SJCRH30 (cell line): ENCODE measurements at places on chromosomes 4 and X. TPM values are rescaled to one million over a fixed set of nuclear protein-coding genes. Genes with fewer than 3 reads are reported as not detected.

The PAGE4 gene
- not detected in 2 replicates for total RNA-seq

DNA sequence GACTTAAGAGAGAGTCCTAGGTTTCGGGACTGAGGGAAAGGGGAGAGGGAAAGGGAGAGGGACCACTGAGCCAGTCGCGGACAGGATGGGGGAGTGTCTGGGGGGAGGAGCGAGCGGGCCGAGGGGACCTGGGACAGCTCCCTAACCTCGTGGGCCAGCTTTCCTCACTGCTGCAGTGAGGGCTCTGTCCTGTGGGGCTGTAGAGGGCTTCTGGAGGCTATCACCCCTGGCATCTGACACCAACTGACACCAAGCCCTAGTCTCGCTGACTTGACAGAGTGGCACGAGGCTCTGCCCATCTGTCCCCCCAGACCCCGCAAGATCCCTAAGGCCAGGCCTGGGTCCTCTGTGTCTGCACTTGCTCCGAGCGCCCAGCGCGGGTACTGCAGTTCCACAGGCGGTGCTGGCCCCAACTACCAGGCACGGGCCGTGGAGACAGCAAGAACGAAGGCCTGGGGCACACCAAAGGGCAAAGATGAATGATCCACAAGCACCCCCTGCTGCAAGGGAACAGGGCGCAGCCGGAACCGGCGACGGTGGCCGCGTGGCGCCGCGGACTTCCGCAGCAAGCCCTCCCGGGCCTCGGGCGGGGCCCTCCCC is 465 bp downstream of the HAUS7 start:
- H3K4me1 ChIP-seq = no peaks in the 10 kb centered on the region
- no peaks in the 10 kb centered on the region for H3K27me3 ChIP-seq
- H3K4me3 ChIP-seq = peak overlapping the region; percentile 93
- no peaks in the 10 kb centered on the region for H3K36me3 ChIP-seq
- peak; percentile 50 for DNase-seq
- peak overlapping the region; percentile 66 for H3K27ac ChIP-seq

GRCh38 chrX:74178536-74178935 is 125.4 kb upstream of the ZCCHC13 start:
- H3K27ac ChIP-seq = no peak overlapping the region
- no peak for DNase-seq
- H3K36me3 ChIP-seq = no peaks in the 10 kb centered on the region
- H3K27me3 ChIP-seq = no peaks in the 10 kb centered on the region
- H3K4me3 ChIP-seq = no peak overlapping the region
- H3K4me1 ChIP-seq = no peaks in the 10 kb centered on the region

- no peaks in the 10 kb centered on the region for H3K36me3 ChIP-seq
- H3K4me1 ChIP-seq = no peaks in the 10 kb centered on the region; the same call in 1 of the 2 replicates
- H3K4me3 ChIP-seq = no peak overlapping the region
- no peak for DNase-seq
Measured at GRCh38 chr4:77454858-77455257, 150.8 kb upstream of the CXCL13 start.

The DKK2 gene
- total RNA-seq = 0.18 and 0.55 TPM in 2 replicates

The RTL3 gene
- 0.05 TPM in 1 of 2 replicates, not detected in the other for total RNA-seq

The SLITRK2 gene
- total RNA-seq = not detected in 2 replicates

GRCh38 chrX:45198706-45199105 is 2.0 kb downstream of the DIPK2B start:
- H3K36me3 ChIP-seq = no peaks in the 10 kb centered on the region
- no peak for DNase-seq
- H3K4me1 ChIP-seq = no peaks in the 10 kb centered on the region
- no peak overlapping the region for H3K4me3 ChIP-seq
- no peaks in the 10 kb centered on the region for H3K27me3 ChIP-seq
- H3K27ac ChIP-seq = no peak overlapping the region

- no peak for DNase-seq
- H3K4me1 ChIP-seq = no peaks in the 10 kb centered on the region
- H3K27me3 ChIP-seq = no peaks in the 10 kb centered on the region
- no peak within 1 kb of the TSS for H3K27ac ChIP-seq
- H3K4me3 ChIP-seq = no peak within 1 kb of the TSS
Measured at GRCh38 chr4:155866177-155866576, at the start of gene ASIC5. Gene ASIC5, minus strand, starts transcription at chr4:155866277. Its CDS starts 51 bp downstream, at chr4:155866226.

DNA sequence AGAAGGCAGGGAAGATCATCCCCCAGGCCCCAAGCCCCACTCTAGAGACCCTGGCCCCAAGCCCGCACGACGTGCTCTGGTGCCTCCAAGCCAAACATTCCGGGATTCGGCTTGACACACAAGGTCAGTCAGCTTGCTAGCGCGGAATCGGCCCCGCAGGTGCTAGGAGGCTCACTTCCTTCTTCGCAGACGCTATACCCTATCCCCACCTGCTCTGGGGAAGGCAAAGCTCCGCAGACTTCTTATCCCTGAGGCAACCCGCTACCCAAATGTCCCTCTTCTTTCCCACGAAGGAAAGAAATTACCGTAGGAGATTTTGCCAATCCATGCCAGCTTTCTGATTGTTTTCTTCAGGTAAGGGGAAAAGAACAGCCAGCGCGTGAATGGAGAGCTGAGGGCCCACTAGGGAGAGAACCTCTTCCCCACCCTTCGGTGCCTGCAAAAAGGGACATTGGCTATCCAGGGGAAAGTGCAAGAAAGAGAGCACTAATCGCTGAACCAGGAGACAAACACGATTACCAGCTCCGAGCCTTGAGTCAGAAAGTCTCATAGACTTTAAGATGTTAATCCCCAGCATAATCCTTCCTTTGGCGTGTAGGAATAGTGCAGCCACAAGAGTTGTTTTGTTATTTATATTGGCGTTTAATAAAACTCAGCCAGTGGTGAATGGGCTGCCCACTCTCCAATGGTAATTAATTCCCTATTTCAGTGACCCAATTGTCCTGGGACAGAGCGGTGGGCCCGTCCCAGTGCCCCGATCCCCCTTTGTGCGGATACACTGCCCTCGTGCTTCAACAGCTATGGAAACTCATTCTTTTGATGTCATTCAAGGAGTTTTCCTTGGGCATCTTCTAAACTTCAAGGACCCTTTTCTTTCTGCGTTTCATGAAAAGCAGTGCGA is 5.4 kb upstream of the NEUROG2 start:
- H3K27me3 ChIP-seq = no peaks in the 10 kb centered on the region
- H3K27ac ChIP-seq = no peak overlapping the region
- DNase-seq = no peak
- H3K36me3 ChIP-seq = no peaks in the 10 kb centered on the region
- H3K4me3 ChIP-seq = no peak overlapping the region

The SMR3B gene
- total RNA-seq = not detected in 2 replicates

- H3K4me3 ChIP-seq = no peak overlapping the region
- peaks cover 22% of the 10 kb centered on the region for H3K36me3 ChIP-seq
- no peaks in the 10 kb centered on the region for H3K27me3 ChIP-seq
- no peak for DNase-seq
- H3K27ac ChIP-seq = no peak overlapping the region
- H3K4me1 ChIP-seq = no peaks in the 10 kb centered on the region
Measured at GRCh38 chr4:88268913-88269312, 15.4 kb downstream of the PPM1K start.

The SEL1L3 gene
- 37.6 and 52.3 TPM in 2 replicates for total RNA-seq

The SH3RF1 gene
- total RNA-seq = 4.6 and 5.8 TPM in 2 replicates

GRCh38 chr4:40292313-40292759 is 42.8 kb upstream of the CHRNA9 start:
- H3K27ac ChIP-seq = no peak overlapping the region
- H3K4me1 ChIP-seq = no peaks in the 10 kb centered on the region
- no peak overlapping the region for H3K4me3 ChIP-seq
- H3K36me3 ChIP-seq = no peaks in the 10 kb centered on the region

GRCh38 chr4:5956285-5957021 is 61.8 kb downstream of the C4orf50 start:
- peaks cover 5% of the 10 kb centered on the region; the same call in 1 of the 2 replicates for H3K4me1 ChIP-seq
- no peak overlapping the region for H3K27ac ChIP-seq
- DNase-seq = peak; percentile 40
- H3K36me3 ChIP-seq = no peaks in the 10 kb centered on the region

DNA sequence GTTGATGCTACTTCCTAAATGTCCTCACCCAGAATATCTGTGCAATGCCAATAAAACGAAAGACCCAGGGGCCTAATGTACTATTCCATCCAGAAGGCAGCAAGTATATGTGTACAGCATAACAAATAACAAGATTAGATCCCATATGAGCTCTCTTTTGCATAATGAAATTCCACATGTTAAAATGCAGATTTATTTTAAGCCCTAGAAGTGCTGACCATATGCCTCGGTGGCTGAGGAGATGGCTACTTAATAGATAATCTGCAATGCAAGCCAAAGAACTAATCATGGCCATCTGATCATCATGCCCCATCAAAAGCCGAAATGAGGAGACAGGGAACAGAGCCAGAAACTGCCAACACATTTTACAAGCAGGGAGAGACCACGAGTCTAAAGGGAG is 293.5 kb downstream of the KCNIP4 start:
- H3K27ac ChIP-seq = no peak overlapping the region
- DNase-seq = no peak
- H3K27me3 ChIP-seq = no peaks in the 10 kb centered on the region
- no peaks in the 10 kb centered on the region for H3K36me3 ChIP-seq
- H3K4me3 ChIP-seq = no peak overlapping the region
- peaks cover 10% of the 10 kb centered on the region for H3K4me1 ChIP-seq

The TGIF2LX gene
- not detected in 2 replicates for total RNA-seq

GRCh38 chrX:150676221-150676620 is 17.0 kb upstream of the MTMR1 start:
- no peak for DNase-seq
- H3K27me3 ChIP-seq = no peaks in the 10 kb centered on the region
- H3K36me3 ChIP-seq = no peaks in the 10 kb centered on the region
- H3K4me1 ChIP-seq = no peaks in the 10 kb centered on the region

- H3K4me1 ChIP-seq = no peaks in the 10 kb centered on the region
- H3K36me3 ChIP-seq = no peaks in the 10 kb centered on the region
- H3K27me3 ChIP-seq = no peaks in the 10 kb centered on the region
- DNase-seq = no peak
- no peak overlapping the region for H3K27ac ChIP-seq
- H3K4me3 ChIP-seq = no peak overlapping the region
Measured at GRCh38 chrX:114841051-114841450, 176.4 kb downstream of the IL13RA2 start.

- peak; percentile 63 for DNase-seq
- H3K27me3 ChIP-seq = no peaks in the 10 kb centered on the region
- peak overlapping the region; percentile 80 for H3K27ac ChIP-seq
Measured at GRCh38 chr4:139556724-139557555, 921 bp upstream of the SETD7 start.

DNA sequence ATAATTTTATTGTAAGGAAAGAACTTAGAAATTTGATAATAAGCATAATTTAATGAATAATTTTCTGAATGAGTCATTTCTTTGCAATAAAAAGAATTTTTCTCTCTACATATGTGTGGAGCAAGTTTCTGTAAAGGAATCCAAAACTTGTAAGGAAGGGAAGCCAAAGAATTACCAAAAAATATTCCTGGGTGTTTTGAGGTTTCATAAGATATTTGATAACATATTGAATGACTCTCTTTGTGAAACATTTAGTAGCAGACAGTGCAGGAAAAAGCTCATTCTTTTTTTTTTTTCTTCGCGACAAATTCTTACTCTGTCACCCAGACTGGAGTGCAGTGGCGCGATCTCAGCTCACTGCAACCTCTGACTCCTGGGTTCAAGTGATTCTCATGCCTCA is 469.0 kb upstream of the MAGEB2 start:
- no peaks in the 10 kb centered on the region for H3K27me3 ChIP-seq
- H3K27ac ChIP-seq = no peak overlapping the region
- H3K4me3 ChIP-seq = no peak overlapping the region
- DNase-seq = no peak

- no peak overlapping the region for H3K27ac ChIP-seq
- H3K4me3 ChIP-seq = no peak overlapping the region
- DNase-seq = no peak
- H3K4me1 ChIP-seq = peaks cover 19% of the 10 kb centered on the region
Measured at GRCh38 chr4:4575284-4576211, 33.7 kb upstream of the STX18 start.

DNA sequence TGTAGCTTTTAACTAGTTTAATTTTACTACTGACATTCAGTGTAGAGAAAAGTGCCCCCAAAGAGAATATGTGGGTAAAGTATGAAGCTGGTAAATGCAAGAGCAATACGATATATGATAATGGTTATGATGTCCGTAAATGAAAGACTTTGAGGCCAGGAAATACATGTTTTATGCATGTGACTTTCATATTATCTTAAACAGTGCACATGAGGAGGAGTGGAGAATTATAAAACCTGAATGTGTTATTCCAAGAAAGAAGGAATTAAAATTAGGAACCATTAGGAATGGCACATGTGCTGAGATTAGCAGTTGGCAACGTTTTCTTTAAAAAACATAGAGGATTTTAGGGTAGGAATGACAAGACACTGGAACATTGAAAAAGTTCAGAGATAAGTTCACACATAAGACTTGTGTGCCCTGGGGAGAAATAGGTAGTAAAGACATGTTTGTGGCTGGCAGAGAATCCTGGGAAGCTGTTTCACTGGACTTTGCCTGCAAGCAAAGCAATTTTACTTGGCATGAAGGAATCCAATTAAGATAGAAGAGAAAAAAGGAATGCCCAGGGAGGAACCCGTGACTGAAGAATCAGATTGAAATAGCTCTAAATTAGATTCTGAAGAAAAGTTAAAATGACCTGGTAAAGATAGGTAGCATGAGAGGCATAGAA is 20.0 kb downstream of the GK start:
- no peaks in the 10 kb centered on the region for H3K36me3 ChIP-seq
- H3K27ac ChIP-seq = no peak overlapping the region
- no peak overlapping the region for H3K4me3 ChIP-seq
- no peaks in the 10 kb centered on the region for H3K4me1 ChIP-seq
